ENCODE measurements at places on chromosomes 7 and 10. TPM values are rescaled to one million over a fixed set of nuclear protein-coding genes. Genes with fewer than 3 reads are reported as not detected.

DNA sequence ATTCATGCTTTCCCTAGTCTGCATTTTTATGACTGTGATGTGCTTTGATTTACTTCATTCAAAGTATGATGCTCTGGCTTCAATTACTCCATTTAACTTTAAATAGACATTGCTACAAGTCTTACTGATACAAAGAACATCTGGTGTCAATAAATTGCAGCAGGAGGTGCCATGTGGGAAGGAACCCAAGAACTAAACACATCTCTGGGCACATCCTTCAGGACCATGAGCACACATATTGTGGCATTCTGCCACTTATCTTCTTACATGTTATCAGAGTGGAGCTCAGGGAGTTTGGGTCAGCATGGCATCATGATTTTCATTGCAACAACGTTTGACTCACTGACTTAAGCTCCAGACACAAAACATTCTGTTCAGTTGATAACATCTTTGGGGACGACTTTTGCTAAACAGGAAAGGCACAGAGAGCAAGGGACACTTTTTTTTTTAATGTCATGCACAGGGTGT lies 227.0 kb downstream of the DKK1 start:
- no peak for DNase-seq

GRCh38 chr7:1423264-1423811 lies 35.9 kb downstream of the MICALL2 start:
- DNase-seq = no peak

- DNase-seq = no peak
These were observed 10.6 kb upstream of the DNMBP start for GRCh38 chr10:100020142-100020885.

- DNase-seq = no peak
These were observed 238.6 kb upstream of the LRRN3 start for GRCh38 chr7:110852156-110852940.

- DNase-seq = no peak
These were observed 126.7 kb downstream of the ARL4A start for GRCh38 chr7:12814107-12814506.

- no peak for DNase-seq
These were observed 696.8 kb upstream of the MBL2 start for GRCh38 chr10:53469383-53469782.

CEP41 gene
- total RNA-seq = 6.6 TPM

AQP1 gene
- 89.6 TPM for total RNA-seq

AIMP2 gene
- 47.3 TPM for total RNA-seq

OPN1SW gene
- not detected for total RNA-seq

FAM13C gene
- 6.5 TPM for total RNA-seq

- no peak for DNase-seq
These were observed 84.1 kb downstream of the CCSER2 start for GRCh38 chr10:84412482-84412881.

- DNase-seq = no peak
These were observed 114.6 kb downstream of the CYTH3 start for GRCh38 chr7:6157685-6158423.

GRCh38 chr7:15581352-15581951 lies 19.6 kb upstream of the AGMO start:
- no peak for DNase-seq

FGL2 gene
- 60.2 TPM for total RNA-seq

DNA sequence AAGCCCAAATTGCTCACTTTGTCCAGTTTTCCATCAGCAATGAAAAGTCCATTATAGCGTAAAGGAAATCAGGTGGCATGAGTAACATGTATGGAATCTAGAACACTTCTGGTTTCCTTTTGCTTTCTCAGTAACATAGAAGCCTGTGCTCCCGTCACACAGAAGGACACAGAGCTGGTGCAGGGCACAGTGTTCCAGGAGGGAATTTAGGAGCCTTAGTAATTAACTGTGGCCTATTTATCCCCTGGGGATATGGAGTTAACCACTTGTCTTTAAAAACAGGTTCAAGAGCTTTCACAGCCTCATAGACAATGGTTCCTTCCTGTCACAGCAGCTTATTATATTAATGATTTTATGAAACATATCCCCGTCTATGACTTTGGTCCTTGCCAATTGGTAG lies 189.9 kb downstream of the NEBL start:
- DNase-seq = no peak

- DNase-seq = no peak
These were observed 87.5 kb downstream of the PLXNA4 start for GRCh38 chr7:132488634-132489302.

ZNF25 gene
- 4.0 TPM for total RNA-seq

FAM24B gene
- total RNA-seq = 4.7 TPM

PLEKHS1 gene
- 19.3 TPM for total RNA-seq

DNA sequence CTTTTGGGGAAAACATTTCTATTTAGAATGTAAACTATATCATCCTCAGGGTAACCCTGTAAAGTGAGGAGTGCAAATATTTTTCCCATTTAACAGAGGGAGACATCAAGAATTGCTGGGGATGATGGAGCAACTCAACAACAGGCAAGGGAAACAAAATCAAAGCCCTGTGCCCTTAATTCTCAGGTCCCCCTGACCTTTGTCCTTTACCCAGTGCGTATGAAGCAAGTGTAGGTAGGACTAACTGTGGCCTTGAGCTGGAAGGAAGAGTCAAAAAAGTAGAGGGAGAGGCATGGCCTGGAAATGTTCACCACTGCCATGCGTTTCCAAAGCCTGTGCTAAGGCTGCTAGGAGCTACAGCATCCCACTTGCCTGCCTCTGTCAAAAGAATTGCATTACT lies 896.9 kb downstream of the LRMDA start:
- no peak for DNase-seq

GRCh38 chr7:34165927-34166550 lies 260.7 kb downstream of the BMPER start:
- DNase-seq = no peak

DNA sequence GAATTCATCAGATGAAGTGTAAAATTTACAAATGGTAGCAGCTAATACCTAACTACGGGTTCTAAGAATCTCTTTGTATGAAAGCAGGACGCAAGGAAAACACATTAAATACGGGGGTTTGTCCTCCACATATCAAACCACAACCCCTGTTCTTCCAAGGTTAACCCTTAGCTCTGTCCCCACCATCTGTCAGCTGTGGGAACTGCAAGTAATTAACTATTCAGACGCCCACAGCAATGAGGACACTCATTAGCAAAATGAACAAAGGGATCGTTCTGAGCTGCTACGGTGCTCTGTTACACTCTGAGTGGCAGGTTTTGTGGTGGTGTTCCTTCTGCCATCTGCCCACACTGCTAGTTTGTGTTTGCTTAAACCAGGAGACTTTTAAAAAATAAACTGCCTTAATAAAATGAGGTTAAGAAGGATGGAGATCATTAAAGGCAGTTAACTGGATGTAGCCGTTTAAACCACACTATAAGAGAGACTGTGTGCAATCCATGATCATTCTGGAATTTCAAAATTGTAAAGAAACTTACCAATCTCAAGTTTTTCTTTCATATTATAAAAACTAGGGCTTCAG lies 51.4 kb downstream of the C10orf67 start:
- DNase-seq = no peak

BBS9 gene
- 23.5 TPM for total RNA-seq

- no peak for DNase-seq
These were observed 4.7 kb upstream of the HIP1 start for GRCh38 chr7:75743455-75743859.

GRCh38 chr10:78000956-78001472 lies 28.3 kb downstream of the POLR3A start:
- no peak for DNase-seq

STOX1 gene
- 1.6 TPM for total RNA-seq

- DNase-seq = peak; percentile 42
These were observed 784 bp upstream of the SERPINE1 start for GRCh38 chr7:101125989-101126650.

GRCh38 chr10:86968271-86968993 lies at the start of gene ADIRF:
TSS of gene ADIRF (plus strand) at chr10:86968482. CDS start at chr10:86968545, 63 bp downstream.
- DNase-seq = peak; percentile 85

- DNase-seq = no peak
These were observed 79.3 kb downstream of the CNOT4 start for GRCh38 chr7:135430626-135431025.

HOXA3 gene
- total RNA-seq = 20.5 TPM

- DNase-seq = no peak
These were observed 35.7 kb downstream of the GSDME start for GRCh38 chr7:24721481-24722001.

- no peak for DNase-seq
These were observed 21.7 kb upstream of the STRIP2 start for GRCh38 chr7:129412501-129412900.

- no peak for DNase-seq
These were observed 177.3 kb upstream of the TNS3 start for GRCh38 chr7:47759056-47759706.

DNA sequence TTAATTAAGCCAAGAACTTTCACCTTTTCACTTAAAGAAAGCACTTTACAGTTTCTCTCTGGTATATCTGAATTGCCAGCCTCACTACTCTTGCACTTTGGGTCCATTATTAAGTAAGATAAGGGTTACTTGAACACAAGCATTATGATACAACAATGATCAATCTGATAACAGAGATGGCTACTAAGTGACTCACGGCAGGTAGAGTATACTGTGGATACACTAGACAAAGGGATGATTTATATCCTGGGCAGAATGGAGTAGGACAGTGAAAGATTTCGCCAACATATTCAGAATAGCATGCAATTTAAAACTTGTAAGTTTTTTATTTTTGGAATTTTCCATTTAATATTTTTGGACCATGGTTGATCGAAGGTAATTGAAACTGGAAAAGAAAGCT lies 34.3 kb upstream of the ITGB8 start:
- DNase-seq = no peak

DNA sequence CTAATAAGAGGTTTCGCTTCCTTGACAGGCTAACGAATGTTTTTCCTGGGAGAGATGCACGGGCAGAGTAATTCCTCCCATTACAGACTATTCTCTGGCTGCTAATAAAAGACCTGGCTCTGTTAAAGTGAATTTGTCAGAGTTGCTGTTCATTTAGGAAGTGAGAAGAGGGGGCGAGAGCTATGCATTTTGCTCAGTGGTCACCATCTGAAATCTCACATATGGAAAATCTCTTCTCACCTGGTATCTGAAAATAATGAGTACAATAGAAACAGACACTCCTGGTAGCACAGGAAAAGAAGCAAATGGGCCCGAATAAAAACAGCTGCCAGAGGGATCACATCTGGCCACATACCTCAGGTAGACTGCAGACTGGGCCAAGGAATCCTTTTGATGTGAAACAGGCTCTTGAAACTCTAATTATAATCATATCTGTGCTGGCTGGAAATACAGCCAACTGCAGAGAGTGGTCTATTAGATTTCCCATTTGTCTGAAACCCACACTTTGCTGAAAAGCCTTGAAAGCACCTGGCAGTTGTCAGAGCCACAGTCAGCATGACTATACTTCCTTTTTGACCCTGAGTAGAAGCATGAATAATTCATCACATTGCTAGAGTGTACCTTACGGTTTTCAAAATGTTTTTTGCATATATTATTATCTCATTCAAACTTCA lies 33.6 kb downstream of the AOAH start:
- DNase-seq = no peak

DNA sequence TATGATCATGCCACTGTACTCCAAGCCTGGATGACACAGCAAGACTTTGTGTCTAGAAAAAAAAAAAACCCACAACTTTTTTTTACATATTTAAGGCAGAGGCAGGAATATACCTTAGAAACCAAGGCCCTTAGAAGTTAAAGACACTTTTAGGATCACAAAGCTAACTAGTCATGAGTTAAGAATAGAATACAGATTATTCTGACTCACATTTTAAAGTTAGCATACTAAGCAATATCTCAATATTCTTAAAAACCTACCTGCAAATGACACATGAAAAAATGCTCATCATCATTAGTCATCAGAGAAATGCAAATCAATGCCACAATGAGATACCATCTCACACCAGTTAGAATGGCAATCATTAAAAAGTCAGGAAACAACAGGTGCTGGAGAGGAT lies 177.7 kb downstream of the CHCHD3 start:
- DNase-seq = no peak

DNA sequence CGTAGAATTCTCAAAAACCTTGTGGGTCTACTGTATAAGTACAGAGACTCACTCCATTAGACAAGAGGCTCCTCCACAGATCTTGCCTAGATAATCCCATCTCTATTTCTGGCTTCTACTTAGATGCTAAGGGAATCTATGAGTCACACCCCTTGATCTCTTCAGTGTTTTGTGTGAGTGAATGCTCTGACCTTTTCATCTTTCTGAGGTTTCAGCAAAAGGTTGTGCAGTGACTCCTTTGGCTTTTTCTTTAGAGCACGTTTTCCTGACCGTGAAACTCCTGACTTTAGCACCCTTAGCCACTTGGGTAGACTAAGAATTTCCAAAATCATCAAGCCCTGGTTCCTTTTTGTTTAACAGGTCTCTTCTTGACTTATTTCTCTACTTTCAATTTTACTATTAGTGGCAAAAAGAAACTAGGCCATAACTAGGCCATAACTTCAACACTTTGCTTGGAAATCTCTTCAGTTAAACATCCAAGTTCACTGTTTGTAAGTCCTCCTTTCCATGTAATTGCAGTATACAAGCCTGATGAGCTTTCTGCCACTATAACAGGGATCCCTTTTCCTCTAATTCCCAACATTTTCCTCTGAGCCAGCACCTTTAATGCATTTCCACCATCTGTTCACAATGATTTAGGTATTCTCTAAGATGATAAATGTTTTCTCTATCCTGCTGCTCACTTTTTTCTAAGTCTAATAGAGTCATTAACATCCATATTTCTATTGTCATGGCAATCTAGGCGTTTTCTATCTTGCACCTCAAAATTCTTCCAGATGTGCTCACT lies 19.4 kb downstream of the COPG2 start:
- DNase-seq = no peak

- DNase-seq = no peak
These were observed 3.5 kb downstream of the TMEM130 start for GRCh38 chr7:98866351-98866750.

DNA sequence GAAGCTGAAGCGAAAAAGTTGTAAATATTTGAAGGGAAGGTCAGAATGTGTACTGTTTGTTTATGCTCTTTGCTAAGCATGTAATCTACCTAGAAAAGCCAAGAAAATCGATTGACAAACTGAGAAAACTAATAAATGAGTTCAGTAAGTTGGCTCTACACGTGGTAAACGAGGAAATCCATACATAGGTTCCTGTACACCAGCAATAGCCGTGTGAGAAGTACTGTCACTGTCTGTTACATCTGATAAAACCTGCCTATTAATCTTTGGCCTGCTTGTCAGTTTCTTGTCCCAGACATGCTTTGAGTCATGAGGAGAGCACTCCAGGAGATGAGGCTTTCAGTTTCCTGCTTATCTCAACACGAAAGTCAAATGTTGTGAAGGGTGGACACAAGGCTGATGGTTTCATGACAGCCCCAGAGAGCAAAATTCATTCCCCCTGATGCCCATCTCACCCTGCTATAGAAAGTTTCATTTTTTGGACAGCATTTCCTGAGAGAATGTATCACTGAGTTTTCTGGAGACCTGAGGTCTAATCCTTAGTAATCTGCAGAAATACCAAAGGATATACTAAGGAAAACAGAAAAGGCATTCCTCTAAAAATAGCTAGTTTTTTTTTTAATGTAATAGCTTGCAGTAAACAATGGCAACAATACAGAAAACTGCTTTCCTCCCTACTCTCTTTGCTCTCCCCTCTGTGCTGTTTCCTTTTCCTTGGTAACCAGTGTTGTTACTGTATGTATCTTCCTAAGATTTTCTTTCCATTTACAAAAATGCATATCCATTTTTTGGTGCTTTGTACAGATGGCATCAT lies 18.8 kb downstream of the BMPR1A start:
- DNase-seq = no peak

GRCh38 chr7:81501220-81501619 lies 268.6 kb downstream of the HGF start:
- no peak for DNase-seq

All from mucosa of descending colon (tissue), 3 donors.